Effector CD4-positive, alpha-beta T cell (primary cell): ENCODE measurements at places on chromosomes 2 and 18.

DNA sequence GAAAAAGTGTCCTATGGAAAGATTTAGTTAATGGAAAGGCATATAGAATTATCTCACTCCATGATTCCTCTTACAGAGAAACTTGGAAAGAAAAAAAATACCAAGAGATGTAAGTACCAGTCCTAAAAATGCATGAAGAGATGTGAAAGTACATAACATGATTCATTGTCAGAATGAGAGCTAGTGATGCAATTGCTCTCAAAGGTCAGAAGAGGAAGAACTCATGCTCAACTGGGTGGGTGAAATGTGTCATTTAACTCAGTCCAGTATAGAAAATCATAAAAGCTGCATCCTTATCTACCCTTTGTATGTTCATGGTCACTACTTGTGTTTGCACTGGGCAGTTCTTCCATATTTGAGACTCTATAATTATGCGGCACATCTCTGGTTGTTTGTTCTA is 300.0 kb upstream of the PIK3C3 start:
- DNase-seq = no peak

DNA sequence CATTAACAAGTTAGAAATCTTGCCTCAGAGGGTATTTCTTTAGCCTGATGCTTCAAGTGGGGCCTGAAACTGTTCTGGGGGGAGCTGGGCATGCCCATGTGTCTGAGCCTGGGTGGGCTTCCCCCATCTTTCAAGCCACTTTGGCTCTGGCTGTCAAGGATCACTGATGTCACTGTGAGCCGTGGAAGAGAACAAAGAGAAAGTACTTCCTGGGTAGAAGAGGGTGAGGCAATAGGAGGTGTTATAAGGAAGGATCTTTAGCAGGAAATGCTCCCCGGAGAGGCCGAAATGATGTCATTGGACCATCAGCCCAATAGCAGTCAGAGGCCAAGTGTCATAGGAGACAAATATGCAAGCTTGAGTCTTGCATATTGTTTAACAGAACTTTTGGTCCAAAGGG is 228.4 kb upstream of the MEX3C start:
- no peak for DNase-seq

DNA sequence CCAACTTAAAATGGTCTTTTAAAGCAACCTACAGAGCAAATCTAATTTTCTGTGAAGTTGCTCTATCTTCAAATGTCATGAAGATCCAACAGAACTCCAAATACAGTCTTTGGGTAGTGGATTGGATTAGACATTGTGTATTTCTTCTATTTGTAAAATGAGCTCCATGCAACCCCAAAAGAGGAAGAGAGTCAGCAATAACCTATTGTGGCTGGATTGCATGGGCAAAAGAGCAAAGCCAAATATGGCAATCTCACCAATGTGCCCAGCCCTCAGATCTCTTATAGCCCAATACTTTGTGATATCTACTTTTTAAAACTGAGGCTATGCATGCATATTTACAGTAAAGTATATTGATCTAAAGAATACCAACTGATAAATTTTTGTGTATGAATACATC is 146.3 kb downstream of the TXNL1 start:
- no peak for DNase-seq

DNA sequence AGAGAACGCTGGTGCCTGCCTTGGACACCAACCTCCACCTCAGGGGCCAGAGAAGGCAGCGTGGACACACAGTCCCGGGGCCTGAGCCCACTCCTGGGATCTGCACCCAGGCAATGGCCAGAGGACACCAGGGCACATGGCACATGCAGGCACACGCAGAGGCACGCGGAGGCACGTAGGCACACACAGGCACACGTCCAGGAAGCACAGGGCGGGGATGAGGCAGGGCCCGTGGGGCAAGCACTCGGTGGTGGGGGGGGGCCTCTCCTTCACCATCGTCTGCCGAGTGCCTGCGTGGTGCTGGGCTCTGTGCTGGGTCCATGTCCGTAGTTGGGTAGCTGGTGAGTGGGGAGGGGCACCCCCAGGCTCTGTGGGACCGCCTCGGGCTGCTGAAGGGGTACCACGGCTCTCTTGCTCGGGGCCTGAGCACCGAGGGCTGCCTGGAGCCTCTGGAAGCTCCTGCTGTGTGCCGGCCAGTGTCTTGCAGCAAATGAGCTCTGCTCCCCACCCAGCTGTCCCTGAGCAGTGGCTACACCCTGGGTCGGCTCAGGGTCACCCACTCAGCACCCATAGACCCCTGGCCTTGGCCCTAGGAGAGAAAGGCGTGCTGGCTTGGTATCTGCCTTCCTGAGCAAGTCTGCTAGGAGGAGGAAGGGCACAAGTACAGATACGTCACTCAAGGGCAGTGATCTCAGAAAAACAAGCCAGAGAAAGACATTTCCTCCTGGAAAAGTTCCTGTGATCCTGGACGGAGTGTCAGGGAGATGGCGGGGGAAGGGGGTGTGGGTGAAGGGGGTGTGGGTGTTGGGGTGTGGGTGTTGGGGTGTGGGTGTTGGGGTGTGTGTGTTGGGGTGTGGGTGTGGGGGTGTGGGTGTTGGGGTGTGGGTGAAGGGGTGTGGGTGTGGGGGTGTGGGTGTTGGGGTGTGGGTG is 26.4 kb downstream of the RTP5 start:
- no peak for DNase-seq

- DNase-seq = no peak
Observed at GRCh38 chr2:197088694-197089093, 162.2 kb upstream of the PGAP1 start.

GRCh38 chr18:62651276-62652056 is 63.9 kb upstream of the PHLPP1 start:
- DNase-seq = no peak

- no peak for DNase-seq
Observed at GRCh38 chr18:34795070-34795732, 85.1 kb downstream of the DTNA start.

DNA sequence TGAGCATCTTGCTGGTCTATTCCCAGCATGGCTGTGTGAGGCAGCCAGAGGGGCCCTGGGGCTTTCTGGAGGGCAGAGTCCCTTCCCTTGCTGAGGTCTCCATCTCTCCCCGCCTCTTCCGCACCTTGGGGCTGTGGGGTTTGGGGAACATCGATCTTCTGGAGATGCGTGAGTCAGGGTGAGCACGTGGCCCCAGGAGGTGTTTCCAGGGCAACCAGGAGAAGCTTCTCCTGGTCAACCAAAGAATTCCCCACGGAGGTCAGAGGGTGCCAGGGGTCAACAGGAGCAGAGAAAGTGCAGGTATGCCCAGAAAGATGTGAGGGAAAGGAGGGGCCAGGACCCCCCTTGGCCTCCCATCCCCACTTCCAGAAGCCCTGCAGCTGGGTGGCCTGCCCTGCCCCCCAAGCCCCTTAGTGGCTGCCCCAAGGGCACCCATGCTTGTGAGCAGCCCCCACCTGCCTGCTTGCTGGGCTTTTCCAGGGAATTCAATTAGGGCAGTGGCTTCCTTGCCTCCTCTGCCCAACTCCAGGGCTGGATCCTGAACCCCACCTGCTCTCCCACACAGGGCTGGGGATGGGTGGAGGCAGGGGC is 2.8 kb upstream of the PROM2 start:
- DNase-seq = no peak

GRCh38 chr2:240411261-240412160 is 24.0 kb upstream of the GPC1 start:
- no peak for DNase-seq

DNA sequence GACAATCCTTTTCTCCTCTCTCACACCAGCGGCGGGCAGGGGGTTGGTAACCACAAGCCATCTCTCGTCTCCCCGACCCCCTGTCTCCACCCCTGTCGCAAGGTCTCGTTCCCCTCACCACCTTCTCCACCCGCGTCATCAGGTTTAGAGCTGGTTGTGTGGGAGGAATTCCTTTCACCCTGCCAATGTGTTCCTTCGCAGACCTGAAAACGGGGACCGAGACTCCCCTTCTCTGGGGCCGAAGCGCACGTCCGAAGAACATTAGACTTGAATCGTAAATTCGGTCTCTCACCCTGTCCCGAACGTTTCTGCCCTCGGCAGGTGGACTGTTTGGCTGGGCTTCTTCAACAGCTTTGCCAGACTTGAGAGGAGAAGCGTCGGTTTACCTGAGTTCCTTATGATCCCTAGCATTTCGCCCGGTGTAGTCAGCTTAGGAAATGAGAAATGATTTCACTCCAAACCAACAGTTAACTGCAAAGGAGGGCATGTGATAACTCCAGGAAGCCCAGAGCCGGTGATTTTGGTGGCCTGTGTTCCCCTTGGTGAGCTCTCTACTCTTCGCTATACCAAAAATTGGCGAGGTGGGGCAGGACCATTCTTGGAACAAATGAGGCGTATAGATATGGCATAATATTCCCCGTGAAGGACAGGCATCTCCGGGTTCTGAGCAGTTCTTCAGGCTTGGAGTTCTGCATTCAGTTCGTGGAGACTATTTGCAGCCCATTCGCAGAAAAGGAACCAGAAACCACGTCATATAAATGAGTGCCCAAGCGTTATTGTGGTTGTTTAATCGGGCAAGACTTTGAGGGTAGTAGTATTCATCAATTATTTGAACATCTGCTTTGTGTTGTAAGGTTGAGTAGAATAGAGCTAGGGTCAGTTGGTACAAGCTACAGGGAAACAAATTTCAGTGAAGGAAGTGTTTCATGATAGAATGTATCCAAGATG is 694 bp downstream of the CFAP36 start:
- peak; percentile 24 for DNase-seq

DNA sequence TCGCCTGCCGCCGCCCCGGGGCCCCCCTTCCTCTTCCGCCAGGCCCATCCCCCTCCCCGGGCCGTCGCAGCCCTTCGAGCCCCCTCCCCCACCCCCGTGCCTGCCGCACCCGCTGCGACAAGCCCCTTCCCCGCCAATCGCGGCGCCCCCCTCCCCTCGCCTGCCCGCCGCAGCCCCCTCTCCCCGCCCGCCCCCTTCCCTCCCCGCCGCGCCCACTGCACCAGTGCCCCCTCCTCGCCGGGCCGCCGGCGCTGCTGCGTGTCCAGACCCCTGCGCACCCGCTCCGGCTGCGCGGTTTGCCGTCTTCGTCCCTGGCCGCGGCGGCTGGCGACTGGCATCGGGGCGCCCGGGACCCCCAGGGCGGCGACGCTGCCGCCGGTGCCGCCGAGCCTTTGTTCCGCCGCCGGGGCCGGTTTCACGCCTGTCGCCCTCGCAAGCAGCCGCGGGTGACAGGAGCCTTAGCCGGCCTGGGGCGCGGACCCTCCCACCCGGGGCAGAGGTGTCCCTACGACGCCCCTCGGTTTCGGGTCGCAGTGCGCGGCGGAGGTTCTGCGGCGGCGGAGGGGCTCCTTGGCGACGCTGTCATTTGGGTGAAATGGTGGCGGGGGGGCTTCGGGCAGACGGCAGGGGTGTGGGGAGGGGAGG is 18.1 kb downstream of the GPC1 start:
- DNase-seq = no peak

GRCh38 chr2:26612522-26613240 is 28.5 kb downstream of the CIB4 start:
- DNase-seq = no peak

DNA sequence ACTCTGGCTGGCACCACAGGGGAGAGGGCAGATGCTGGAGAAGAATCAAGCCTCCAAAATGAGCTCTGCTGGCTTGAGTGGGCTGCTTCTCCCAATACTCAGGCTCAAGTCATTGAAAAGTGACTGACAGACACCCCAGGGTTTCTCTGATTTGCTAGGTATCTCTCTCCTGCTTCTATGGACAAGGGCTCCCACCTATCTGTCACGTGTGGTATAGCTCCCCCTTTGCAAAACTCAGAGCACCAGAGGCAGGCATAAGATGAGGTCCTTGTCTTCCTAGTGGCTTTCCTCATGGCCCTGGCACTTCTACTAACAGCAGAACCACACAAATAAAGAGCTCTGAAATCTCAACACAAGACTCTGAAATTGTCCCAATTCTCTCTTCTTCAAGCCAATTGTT is 105.2 kb downstream of the GALNT14 start:
- no peak for DNase-seq

DNA sequence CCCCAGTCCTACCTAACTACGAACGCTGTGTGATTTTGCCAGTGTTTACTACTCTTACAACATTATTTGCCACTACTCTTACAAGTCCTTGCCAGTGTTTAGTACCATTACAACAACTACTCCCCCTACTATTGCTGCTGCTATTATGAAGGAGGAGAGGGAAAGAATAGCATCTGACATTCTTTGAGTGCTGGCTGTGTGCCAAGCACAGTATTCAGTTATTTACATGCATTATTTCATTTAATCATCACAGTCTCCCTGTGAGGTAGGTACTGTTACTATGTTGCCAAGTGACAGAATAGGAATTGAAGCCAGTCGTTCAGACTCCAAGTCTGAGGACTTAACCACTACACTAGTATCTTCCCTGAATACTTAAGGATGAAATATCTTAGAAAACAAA is 185.9 kb upstream of the FOSL2 start:
- DNase-seq = no peak

- no peak for DNase-seq
Observed at GRCh38 chr2:45612731-45613130, 1.7 kb upstream of the SRBD1 start.

DNA sequence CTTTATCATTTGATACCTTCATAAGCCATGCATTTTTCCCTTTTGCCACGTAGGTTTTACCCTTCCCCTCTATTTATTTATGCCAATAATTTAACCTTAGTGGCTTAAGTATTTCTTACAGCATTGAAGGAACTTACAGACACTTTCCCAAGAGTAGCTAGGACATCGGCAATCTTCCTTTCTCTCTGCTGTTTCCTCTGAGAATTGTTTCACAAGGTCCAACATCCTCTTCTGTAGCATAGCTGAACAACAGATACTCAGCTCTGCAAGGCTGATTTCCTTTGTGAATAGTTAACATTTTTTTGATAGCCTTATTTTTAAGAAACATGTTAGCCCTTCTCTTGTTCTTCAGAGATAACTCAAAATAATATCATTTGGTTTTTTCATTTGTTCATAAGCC is 1.1 kb upstream of the GCA start:
- no peak for DNase-seq

DNA sequence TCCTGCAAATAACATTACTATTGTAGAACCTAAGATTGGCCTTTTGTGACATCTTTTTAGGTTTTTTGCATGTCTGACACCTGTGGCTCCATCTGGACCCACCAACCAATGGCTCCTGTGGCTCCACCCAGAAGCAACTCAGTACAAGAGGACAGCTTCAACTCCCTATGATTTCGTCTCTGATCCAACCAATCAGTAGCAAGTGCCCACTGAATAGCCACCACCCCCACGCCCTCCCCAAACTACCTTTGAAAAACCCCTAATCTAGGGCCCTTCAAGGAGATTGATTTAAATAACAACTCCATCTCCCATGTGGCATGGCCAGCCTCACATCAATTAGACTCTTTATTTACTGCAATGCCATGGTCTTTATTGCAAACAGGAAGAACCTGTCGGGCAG is 23.6 kb downstream of the MPP4 start:
- DNase-seq = no peak

GRCh38 chr2:84676295-84676694 is 160.0 kb downstream of the DNAH6 start:
- DNase-seq = no peak

GRCh38 chr2:59308108-59308507 is 1067.0 kb upstream of the FANCL start:
- DNase-seq = no peak

DNA sequence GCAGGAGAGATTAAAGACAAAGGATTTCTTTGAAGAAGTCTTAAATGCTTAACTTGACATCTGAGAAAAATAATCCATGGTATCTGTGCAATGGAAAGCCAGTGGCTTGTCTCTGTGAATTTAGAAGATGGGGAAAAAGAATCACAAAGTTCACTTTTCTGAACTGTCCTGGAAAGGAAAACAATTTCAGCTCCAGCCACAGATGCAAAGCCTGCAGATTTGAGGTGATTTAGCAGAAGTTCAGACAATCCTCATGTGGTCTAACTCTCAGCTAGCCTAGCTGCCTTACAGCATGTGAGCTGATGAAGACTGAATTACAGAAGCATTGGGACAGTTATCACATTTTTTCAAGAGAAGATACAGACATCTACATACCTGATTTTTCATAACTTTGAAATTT is 126.7 kb upstream of the ITGB6 start:
- DNase-seq = no peak
